Keratinocyte (primary cell): ENCODE measurements at places on chromosomes 13 and 19. TPM values are rescaled to one million over a fixed set of nuclear protein-coding genes. Genes with fewer than 3 reads are reported as not detected.

The FFAR1 gene
- not detected in 3 replicates for polyA plus RNA-seq

The ALG11 gene
- polyA plus RNA-seq, result 9.8 to 17.4 TPM (median 14.2 TPM) in 3 replicates

The DZIP1 gene
- 0.88 to 1.4 TPM (median 1.3 TPM) in 3 replicates for polyA plus RNA-seq

The ZNF628 gene
- 0.22 to 1.5 TPM (median 0.39 TPM) in 3 replicates for polyA plus RNA-seq

The PSG3 gene
- not detected in 3 replicates for polyA plus RNA-seq

The SPIB gene
- 0.10 TPM in 1 of 3 replicates, not detected in the others for polyA plus RNA-seq

The SUGP2 gene
- 39.6 to 57.9 TPM (median 51.2 TPM) in 3 replicates for polyA plus RNA-seq

The KPTN gene
- 7.0 to 10.2 TPM (median 7.3 TPM) in 3 replicates for polyA plus RNA-seq

The SUCLA2 gene
- 32.4 to 64.3 TPM (median 35.2 TPM) in 3 replicates for polyA plus RNA-seq

- no peaks in the 10 kb centered on the region for H3K27me3 ChIP-seq
- H3K27ac ChIP-seq, result peak overlapping the region; percentile 81
- peaks cover 50% of the 10 kb centered on the region for H3K4me1 ChIP-seq
- no peak for DNase-seq
These were observed 533.0 kb downstream of the MYO16 start for GRCh38 chr13:109162248-109163036.

- H3K4me1 ChIP-seq, result peaks cover 2% of the 10 kb centered on the region
- H3K27ac ChIP-seq, result no peak overlapping the region
- H3K4me3 ChIP-seq, result no peak overlapping the region
- no peak for DNase-seq
- H3K36me3 ChIP-seq, result no peaks in the 10 kb centered on the region
These were observed 63.0 kb downstream of the ITGBL1 start for GRCh38 chr13:101515504-101515903.

GRCh38 chr19:3707868-3708206 is 347 bp upstream of the TJP3 start:
- H3K4me3 ChIP-seq, result no peak overlapping the region
- H3K36me3 ChIP-seq, result no peaks in the 10 kb centered on the region
- no peak for DNase-seq
- peaks cover 23% of the 10 kb centered on the region for H3K27me3 ChIP-seq

DNA sequence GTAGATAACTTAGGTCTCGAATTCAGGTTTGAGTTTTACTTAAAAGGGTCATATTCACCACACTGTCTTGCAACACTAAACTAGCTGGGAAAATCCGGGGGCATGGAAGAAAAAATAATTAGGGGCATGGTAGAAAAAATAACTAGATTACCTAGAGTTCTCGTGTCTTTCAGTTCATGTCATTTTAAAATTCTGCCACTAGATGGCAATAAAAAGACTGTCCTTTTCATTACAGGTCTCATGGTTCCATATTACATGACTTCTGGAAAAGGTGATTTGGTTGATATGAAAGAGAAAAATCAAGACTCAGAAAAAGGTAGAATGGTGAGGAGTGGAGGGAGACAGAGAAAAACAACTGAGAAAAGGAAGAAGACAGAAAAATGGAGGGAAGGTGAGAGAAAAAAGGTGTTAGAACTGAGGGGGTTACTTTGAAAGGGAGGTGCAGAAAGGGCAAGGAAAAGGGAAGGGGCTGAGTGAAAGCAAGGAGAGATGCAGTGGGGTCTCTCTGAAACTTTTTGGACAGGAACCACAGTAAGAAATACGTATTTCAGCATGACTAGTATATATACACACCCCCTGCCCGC is 299.0 kb downstream of the KLF12 start:
- H3K27me3 ChIP-seq, result no peaks in the 10 kb centered on the region
- no peaks in the 10 kb centered on the region for H3K36me3 ChIP-seq
- no peak overlapping the region for H3K4me3 ChIP-seq

GRCh38 chr19:48836089-48837017 is at the start of gene HSD17B14:
Gene HSD17B14, minus strand, starts transcription at chr19:48836491. Its CDS starts 80 bp downstream, at chr19:48836411.
- peak within 1 kb of the TSS; percentile 49 for H3K4me3 ChIP-seq
- H3K4me1 ChIP-seq, result peaks cover 12% of the 10 kb centered on the region
- H3K36me3 ChIP-seq, result no peaks in the 10 kb centered on the region
- no peaks in the 10 kb centered on the region for H3K27me3 ChIP-seq
- peak within 1 kb of the TSS; percentile 43 for H3K27ac ChIP-seq

GRCh38 chr13:106911627-106912026 is 343.7 kb upstream of the ARGLU1 start:
- no peak overlapping the region for H3K4me3 ChIP-seq
- DNase-seq, result no peak
- no peaks in the 10 kb centered on the region for H3K27me3 ChIP-seq
- H3K27ac ChIP-seq, result no peak overlapping the region

DNA sequence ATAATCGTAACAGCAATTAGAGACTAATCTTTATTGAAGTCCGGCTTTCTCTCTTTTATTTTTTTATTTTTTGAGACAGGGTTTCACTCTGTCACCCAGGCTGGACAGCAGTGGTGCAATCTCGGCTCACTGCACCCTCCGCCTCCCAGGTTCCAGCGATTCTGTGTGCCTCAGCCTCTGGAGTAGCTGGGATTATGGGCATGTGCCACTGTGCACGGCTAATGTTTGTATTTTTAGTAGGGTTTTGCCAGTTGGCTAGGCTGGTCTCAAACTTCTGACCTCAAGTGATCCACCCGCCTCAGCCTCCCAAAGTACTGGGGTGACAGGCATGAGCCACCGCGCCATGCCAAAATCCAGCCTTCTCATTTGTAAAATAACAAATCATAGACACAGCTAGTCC is 3.7 kb downstream of the APOC2 start:
- H3K4me3 ChIP-seq, result no peak overlapping the region
- H3K27ac ChIP-seq, result no peak overlapping the region
- peaks cover 3% of the 10 kb centered on the region for H3K36me3 ChIP-seq
- DNase-seq, result no peak
- peaks cover 9% of the 10 kb centered on the region for H3K4me1 ChIP-seq
- no peaks in the 10 kb centered on the region for H3K27me3 ChIP-seq

GRCh38 chr13:114236227-114236626 is 1.5 kb downstream of the CDC16 start:
- H3K36me3 ChIP-seq, result peaks cover 13% of the 10 kb centered on the region
- peak overlapping the region; percentile 79 for H3K4me3 ChIP-seq
- H3K27ac ChIP-seq, result peak overlapping the region; percentile 76
- DNase-seq, result no peak
- no peaks in the 10 kb centered on the region for H3K27me3 ChIP-seq

GRCh38 chr13:27427641-27428040 is 3.2 kb downstream of the GTF3A start:
- no peak overlapping the region for H3K4me3 ChIP-seq
- peaks cover 6% of the 10 kb centered on the region for H3K36me3 ChIP-seq
- H3K27ac ChIP-seq, result peak overlapping the region; percentile 89

GRCh38 chr13:92573467-92574057 is 653.0 kb upstream of the GPC6 start:
- DNase-seq, result no peak
- H3K4me1 ChIP-seq, result peaks cover 5% of the 10 kb centered on the region
- no peak overlapping the region for H3K4me3 ChIP-seq
- no peak overlapping the region for H3K27ac ChIP-seq
- H3K27me3 ChIP-seq, result no peaks in the 10 kb centered on the region

DNA sequence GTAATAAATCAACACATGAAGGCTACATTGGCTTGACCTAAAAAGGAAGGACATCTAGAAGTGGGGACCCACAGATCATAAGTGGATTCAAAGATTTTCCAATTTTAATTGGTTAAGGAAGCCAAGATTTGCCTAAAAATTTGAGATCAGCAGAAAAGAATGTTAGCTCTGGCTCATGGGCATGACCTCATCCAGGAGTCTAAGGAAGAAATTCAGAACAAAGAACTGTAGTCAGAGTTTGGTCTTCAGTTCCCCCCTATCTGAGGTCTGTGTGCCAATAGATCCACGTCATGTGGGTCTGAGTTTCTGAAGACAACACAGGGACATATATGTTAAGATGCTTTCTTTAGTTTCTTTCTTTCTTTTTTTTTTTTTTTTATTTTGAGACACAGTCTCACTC is 648.8 kb upstream of the SPRY2 start:
- no peak overlapping the region for H3K27ac ChIP-seq
- H3K27me3 ChIP-seq, result no peaks in the 10 kb centered on the region
- H3K36me3 ChIP-seq, result no peaks in the 10 kb centered on the region
- no peak for DNase-seq
- no peaks in the 10 kb centered on the region for H3K4me1 ChIP-seq
- no peak overlapping the region for H3K4me3 ChIP-seq

GRCh38 chr13:95643936-95644598 is 439 bp downstream of the DZIP1 start:
- no peak for DNase-seq
- H3K4me1 ChIP-seq, result peaks cover 4% of the 10 kb centered on the region
- peaks cover 21% of the 10 kb centered on the region for H3K27me3 ChIP-seq
- H3K4me3 ChIP-seq, result peak overlapping the region; percentile 34
- H3K27ac ChIP-seq, result no peak overlapping the region

- H3K36me3 ChIP-seq, result no peaks in the 10 kb centered on the region
- DNase-seq, result no peak
- H3K4me1 ChIP-seq, result no peaks in the 10 kb centered on the region
- H3K27ac ChIP-seq, result no peak overlapping the region
- no peaks in the 10 kb centered on the region for H3K27me3 ChIP-seq
These were observed 250.3 kb upstream of the HTR2A start for GRCh38 chr13:47146991-47147811.

- DNase-seq, result no peak
- no peak overlapping the region for H3K27ac ChIP-seq
- no peaks in the 10 kb centered on the region for H3K4me1 ChIP-seq
- H3K4me3 ChIP-seq, result no peak overlapping the region
These were observed 884.2 kb downstream of the DIAPH3 start for GRCh38 chr13:59279576-59279975.

- H3K4me1 ChIP-seq, result peaks cover 40% of the 10 kb centered on the region
- H3K36me3 ChIP-seq, result peaks cover 5% of the 10 kb centered on the region
- H3K27me3 ChIP-seq, result no peaks in the 10 kb centered on the region
- DNase-seq, result no peak
These were observed 11.9 kb downstream of the LTBP4 start for GRCh38 chr19:40612831-40613689.

DNA sequence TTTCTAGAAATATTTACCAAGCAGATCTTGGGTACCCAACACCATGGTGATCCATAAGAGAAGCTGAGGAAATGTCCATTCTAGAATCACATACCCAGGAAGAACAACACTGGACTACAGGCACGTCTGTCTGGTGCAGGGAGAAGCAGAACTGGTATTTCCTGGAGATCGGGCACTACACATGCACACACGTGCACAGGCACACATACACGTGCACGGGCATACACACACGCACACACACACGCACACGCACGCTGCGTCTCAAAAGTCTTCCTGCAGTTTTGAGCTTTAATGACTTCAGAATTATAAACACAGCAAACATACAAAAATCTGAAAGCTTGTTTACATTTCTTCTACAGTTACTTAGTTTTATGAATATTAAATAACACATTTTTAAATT is 189.8 kb downstream of the DCLK1 start:
- DNase-seq, result no peak
- no peaks in the 10 kb centered on the region for H3K36me3 ChIP-seq
- H3K27me3 ChIP-seq, result no peaks in the 10 kb centered on the region
- no peak overlapping the region for H3K27ac ChIP-seq
- H3K4me3 ChIP-seq, result no peak overlapping the region
- H3K4me1 ChIP-seq, result no peaks in the 10 kb centered on the region

GRCh38 chr19:49894011-49894664 is 2.5 kb downstream of the IL4I1 start:
- peaks cover 6% of the 10 kb centered on the region for H3K4me1 ChIP-seq
- H3K36me3 ChIP-seq, result no peaks in the 10 kb centered on the region
- no peak overlapping the region for H3K4me3 ChIP-seq

GRCh38 chr19:574658-575526 is 2.5 kb downstream of the BSG start:
- H3K36me3 ChIP-seq, result peaks cover 4% of the 10 kb centered on the region
- peaks cover 40% of the 10 kb centered on the region for H3K4me1 ChIP-seq
- H3K4me3 ChIP-seq, result peak overlapping the region; percentile 61
- DNase-seq, result no peak
- no peaks in the 10 kb centered on the region for H3K27me3 ChIP-seq

DNA sequence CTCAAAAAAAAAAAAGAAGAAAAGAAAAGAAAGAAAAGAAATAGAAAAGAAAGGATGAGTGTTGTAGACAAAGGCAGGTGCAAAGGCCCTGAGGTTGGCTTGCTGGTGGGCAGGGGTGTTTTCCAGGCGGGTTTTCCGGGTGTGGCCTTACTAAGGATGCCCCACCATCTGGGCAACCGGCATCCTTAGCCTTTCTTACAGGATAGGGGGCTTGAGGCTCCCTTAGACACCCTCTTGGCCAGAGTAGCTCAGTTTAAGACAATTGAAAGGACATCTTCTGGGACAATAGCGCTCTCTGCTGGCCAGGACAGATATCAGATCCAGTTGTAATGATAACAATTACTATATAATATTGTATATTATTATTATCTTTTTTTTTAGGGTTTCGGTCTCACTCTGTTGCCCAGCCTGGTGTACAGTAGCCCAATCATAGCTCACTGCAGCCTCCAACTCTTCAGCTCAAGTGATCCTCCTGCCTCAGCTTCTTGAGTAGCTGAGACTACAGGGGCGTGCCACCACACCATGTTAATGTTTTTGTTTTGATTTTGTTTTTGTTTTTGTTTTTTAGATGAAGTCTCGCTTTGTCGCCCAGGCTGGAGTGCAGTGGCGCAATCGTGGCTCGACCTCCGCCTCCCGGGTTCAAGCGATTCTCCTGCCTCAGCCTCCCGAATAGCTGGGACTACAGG is 1.4 kb upstream of the QTRT1 start:
- peaks cover 19% of the 10 kb centered on the region for H3K4me1 ChIP-seq
- no peak overlapping the region for H3K27ac ChIP-seq
- no peak overlapping the region for H3K4me3 ChIP-seq
- no peaks in the 10 kb centered on the region for H3K27me3 ChIP-seq
- no peak for DNase-seq
- no peaks in the 10 kb centered on the region for H3K36me3 ChIP-seq
